ENCODE measurements at places on chromosomes 11 and 22.

DNA sequence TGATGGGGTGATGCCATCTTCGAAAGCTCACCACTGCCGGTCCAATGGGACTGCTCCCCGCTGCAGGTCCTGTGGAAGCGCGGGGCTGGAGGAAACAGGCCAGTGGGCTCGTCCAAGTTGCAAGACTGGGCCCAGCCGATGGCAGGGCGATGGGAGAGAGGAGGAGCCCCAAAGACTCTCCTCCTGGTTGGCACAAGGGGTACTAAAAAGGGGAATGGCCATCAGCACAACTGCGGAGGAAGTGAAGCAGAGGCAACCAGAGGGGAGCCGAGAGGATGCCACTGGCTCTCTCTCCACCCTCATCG lies 357.1 kb downstream of the SHANK2 start:
- DNase-seq, result no peak

- DNase-seq, result no peak
These were observed 296.2 kb downstream of the NTM start for GRCh38 chr11:131666617-131667016.

- DNase-seq, result no peak
These were observed 100.7 kb upstream of the PLET1 start for GRCh38 chr11:112361396-112361795.

- no peak for DNase-seq
These were observed 1.6 kb downstream of the ARAP1 start for GRCh38 chr11:72750556-72751115.

Measured in PC-3 (cell line).